ENCODE measurements at places on chromosomes 13 and 19.
A peak's percentile ranks its signal among the peaks of the same experiment; 100 is the strongest.

DNA sequence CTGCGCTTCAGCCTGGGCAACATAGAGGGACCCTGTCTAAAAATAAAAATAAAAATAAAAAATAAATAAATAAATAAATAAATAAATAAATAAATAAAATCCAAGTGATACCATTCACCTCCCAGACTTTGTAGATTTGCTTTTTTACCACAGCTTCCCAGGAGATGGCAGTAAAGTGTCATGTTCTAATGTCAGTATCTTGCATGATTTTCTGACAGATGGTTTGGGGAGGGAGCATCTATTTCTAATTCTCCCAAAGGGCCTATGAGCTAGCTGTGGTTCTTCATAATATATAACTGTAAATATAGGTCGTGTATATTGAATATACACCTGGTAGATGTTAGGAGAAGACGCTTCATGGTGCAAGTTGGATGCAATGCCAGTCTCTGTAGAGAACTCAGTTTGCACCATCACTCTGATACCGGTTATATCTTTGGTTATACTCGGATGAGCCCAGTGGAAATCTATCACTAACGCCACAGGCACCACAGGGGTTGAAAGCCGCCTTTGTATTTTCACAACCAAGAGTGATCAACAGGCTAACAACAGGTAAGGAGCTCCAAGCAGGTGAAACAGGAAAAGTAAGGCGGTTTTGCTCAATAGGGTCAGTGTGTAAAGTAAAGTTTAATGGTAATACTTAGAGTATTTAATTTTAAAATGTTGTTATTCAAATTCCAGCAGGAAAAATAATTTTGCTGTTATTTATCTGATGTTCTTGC, 13.9 kb downstream of the APLP1 start:
- DNase-seq, result no peak

GRCh38 chr13:99871249-99871898, 100.2 kb downstream of the ZIC5 start:
- DNase-seq, result no peak

DNA sequence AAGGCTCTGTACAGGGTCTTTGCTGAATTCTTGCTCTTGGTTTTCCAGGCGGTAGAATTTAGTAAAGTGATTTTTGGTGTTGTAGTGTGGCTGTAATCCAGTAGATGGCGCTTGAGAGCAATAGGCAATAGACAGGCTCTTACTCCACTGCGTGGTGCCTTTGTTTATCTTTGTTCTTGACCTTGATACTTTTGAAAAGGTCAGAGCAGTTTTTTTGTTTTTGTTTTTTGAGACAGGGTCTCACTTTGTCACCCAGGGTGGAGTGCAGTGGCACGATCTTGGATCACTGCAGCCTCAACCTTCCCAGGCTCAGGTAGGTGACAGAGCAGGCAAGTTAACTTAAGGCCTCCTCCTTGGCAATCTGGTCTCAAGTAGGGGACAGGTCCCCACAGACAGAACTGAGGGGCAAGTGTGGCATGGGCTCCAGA, 12.2 kb upstream of the LILRA5 start:
- peak; percentile 13 for DNase-seq

GRCh38 chr13:91904597-91904996, 506.2 kb downstream of the GPC5 start:
- DNase-seq, result no peak

- DNase-seq, result no peak
Measured at GRCh38 chr13:42223681-42224080, 48.3 kb upstream of the AKAP11 start.

GRCh38 chr13:49683489-49683888, 7.8 kb downstream of the EBPL start:
- no peak for DNase-seq

Measured in T-helper 22 cell (primary cell).